ENCODE measurements at places on chromosomes 1 and 21. TPM values are rescaled to one million over a fixed set of nuclear protein-coding genes. Genes with fewer than 3 reads are reported as not detected.
A peak's percentile ranks its signal among the peaks of the same experiment; 100 is the strongest.

DNA sequence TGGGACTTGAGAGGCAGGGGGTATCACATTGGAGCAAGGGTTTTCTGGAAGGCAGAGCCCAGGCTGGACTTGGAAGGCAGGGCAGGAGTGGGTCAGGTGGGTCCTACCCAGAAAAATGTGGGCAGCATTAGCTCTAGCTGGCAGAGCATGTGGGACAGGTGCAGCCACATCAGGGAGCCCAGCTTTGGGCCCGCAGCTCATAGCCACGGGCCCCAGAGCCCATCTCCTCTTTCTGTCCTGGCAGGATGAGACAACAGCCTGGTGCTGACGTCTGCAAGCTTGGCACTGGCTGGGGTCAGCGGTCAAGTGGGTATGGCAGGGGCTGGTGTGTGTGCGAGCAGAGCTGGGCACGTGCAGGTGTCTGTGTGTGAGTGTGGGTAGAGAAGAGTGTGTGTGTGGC, 154.7 kb downstream of the GRIK3 start:
- H3K27ac ChIP-seq, result no peak overlapping the region
- no peak overlapping the region for H3K4me3 ChIP-seq
- no peaks in the 10 kb centered on the region for H3K27me3 ChIP-seq
- H3K36me3 ChIP-seq, result no peaks in the 10 kb centered on the region

DNA sequence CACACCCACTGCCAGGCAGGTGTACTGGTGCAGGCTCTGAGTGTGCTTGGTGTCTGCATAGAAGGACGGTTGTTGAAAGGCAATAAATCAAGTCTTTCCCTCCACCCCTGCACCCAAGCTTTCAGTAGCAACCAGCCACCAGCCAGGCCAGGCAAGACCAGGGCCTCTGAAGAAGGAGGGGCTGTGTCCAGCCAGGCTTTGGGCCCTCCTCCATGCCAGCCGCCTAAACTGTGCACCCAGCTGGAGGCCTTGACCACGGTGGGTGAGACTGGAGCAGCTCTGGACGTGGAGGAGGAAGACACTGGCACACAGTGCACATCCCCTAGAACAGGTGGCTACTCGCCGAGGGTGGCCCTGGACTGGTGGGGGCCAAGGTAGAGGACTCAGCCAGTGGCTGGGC, 4.9 kb downstream of the OLIG2 start:
- no peak overlapping the region for H3K4me3 ChIP-seq
- no peaks in the 10 kb centered on the region for H3K27me3 ChIP-seq
- peaks cover 6% of the 10 kb centered on the region for H3K4me1 ChIP-seq
- DNase-seq, result no peak
- H3K27ac ChIP-seq, result no peak overlapping the region

- no peaks in the 10 kb centered on the region for H3K4me1 ChIP-seq
- H3K36me3 ChIP-seq, result no peaks in the 10 kb centered on the region
- H3K27me3 ChIP-seq, result no peaks in the 10 kb centered on the region
Observed at GRCh38 chr1:47572731-47573430, 135.0 kb downstream of the FOXD2 start.

DNA sequence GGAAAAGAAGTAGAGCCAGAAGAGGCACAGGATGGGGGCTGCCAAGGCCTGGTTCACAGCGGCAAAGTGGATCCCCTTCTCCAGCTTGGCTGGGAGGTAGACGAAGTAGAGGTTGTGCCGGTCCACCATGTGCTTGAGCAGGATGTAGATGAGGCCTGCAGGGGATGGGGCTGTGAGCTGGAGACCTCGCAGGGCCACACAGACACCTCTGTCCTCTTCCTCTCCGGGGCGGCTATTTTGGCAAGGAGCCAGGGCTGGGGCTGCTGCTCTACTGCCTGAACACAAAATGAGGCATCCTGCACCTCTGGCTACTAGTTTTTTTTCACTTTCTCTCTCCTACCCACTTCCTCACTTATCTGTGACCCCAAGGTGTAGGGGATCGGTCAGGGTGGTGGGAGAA, 32.3 kb downstream of the TMEM63A start:
- H3K27ac ChIP-seq, result no peak overlapping the region
- no peaks in the 10 kb centered on the region for H3K36me3 ChIP-seq
- no peaks in the 10 kb centered on the region for H3K27me3 ChIP-seq
- peaks cover 26% of the 10 kb centered on the region for H3K4me1 ChIP-seq
- no peak overlapping the region for H3K4me3 ChIP-seq
- peak; percentile 77 for DNase-seq

GRCh38 chr1:210730023-210730422, 401.3 kb downstream of the HHAT start:
- no peaks in the 10 kb centered on the region for H3K4me1 ChIP-seq
- H3K27me3 ChIP-seq, result no peaks in the 10 kb centered on the region
- H3K4me3 ChIP-seq, result no peak overlapping the region
- no peak overlapping the region for H3K27ac ChIP-seq
- DNase-seq, result no peak

DNA sequence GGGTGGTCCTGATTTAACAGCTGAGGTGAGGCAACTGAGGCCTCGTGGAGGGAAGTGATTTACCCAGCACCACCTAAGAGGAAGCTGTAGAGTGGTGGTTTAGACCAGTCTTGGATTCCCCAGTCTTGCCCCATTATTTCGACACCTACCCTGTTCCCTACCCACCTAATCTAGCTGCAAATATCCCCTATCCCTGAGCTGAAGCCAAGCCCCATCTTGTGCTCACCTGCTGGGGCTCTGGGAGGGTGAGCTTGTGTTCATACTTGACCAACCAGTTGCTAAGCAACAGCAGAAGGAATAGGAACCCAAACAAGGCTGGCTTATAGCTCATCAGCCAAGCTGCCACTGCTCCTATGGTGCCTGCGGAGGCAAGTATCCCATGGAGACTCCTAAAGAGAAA, 2.0 kb downstream of the TEX46 start:
- H3K4me1 ChIP-seq, result no peaks in the 10 kb centered on the region
- no peaks in the 10 kb centered on the region for H3K36me3 ChIP-seq
- H3K27ac ChIP-seq, result no peak overlapping the region
- no peak for DNase-seq
- H3K27me3 ChIP-seq, result no peaks in the 10 kb centered on the region

- no peaks in the 10 kb centered on the region for H3K36me3 ChIP-seq
- no peaks in the 10 kb centered on the region for H3K4me1 ChIP-seq
- no peak overlapping the region for H3K27ac ChIP-seq
- DNase-seq, result no peak
Observed at GRCh38 chr1:97565886-97566285, 354.9 kb downstream of the DPYD start.

The PSRC1 gene
- 0.76 TPM for total RNA-seq

The NCF2 gene
- 14.1 TPM for total RNA-seq

The DCDC2B gene
- not detected for total RNA-seq

The KRTAP7-1 gene
- not detected for total RNA-seq
